SK-N-DZ (cell line): ENCODE measurements at places on chromosomes 3 and 15.

DNA sequence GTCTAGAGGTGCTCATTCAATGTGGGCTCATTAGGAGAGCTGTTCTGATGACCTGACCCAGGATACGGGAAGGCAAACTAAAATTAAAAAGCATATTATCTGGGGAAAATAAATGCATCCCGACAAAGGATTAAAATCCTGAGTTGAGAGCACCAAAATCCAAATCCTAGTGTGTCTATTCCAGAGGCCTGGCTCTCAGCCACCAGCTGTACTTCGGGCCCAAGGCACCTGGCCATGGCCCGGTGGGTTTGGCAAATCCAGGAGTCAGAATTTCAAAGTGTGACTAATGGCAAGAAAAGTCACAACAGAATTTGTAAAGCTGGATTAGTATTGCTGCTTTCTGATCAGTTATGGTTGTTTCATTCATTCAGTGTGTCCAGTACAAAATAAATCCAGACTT lies 2.6 kb upstream of the LYSMD4 start:
- no peak for DNase-seq

DNA sequence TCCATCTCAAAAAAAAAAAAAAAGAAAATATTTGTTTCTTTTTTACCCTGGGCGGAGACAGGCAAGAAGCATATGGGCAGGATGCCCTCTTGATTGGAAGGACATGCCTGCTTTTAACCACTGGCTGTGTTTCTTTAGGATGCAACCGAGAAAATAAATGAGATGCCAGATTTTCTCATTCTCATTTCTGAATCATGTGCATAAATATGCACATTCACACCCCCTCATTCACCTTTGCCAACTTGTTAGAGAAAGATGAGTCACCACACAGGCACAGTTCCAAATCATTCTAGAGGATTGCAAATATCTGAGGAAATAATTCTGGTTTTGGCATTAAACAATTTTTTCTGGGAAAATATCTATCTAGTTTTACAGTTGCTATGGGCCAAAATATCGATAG lies 3.3 kb downstream of the LIPH start:
- DNase-seq = no peak

DNA sequence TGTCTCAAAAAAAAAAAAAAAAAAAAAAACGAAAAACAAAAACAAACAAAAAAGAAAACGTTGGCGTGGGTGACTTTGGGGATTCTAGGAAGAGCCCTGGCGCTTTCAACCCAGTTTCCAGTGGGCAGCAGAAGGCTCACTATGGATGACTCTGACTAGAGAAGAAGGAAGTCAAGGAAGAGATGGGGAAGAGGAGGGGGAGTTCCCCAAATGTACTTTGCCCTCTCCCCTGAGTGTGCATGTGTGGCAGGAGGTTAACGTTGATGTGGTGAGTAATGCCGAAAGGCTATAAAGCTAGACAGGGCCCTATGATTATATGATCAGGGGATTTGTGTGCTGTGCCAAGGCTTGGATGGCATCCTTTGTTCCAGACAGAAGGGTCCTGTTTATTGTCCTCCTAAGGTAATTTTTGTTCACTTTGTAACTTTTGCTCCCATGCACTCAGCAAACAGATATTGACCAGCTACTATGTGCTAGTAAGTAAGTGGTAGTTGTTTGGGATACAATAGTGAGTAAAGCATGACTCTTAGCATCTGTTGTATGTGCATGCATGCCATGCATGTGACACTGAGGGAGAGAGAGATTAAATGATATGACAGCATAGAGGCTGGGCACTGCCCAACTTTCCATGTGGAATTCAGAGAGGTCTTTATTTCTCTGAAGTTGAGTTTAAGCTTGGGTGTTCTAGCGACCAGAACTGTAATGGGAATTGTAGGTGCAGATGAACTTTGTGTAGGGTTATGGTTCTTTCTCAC lies 750 bp upstream of the HHLA2 start:
- no peak for DNase-seq

GRCh38 chr3:8198605-8199004 lies 303.0 kb upstream of the LMCD1 start:
- DNase-seq = no peak

DNA sequence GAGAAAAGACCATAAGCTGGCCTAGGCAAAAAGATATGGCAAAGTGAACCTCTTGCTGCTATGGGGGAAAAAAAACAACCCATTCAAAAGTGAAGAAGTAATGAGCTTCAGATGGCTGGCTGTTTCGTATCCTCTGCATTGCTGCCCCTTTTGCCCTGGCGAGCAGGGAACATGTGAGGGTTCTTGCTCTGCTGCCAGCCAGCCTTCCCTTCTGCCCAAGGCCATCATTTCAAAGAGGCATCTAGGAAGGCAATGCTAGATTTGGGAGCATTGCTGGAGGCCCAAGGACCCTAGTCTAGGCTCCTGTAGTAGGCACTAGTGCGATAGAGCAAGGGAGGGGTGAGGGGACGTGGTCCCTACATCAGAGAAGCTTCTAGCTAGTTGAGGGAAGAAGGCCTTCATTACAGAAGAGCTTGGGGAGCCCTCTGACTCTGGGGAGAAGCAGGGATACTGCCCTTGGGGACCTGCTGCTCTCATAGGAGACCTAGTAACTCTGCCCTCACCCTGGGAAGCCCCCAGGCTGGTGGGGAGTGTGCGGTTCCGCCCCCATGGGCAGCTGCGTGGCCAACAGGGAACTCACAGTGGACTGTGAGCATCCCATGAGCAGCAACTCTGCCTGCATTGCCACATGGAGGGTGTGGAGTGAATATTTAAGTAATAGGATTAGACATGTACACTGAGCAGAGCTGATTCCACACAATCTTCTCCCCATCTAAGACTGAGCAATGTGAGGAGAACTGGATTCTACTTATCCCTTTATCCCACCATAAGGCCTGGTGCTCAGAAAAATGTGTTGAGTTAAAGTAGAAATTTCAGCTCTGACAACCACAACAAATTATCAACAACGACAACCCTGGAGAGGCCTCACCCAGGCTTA lies 21.3 kb downstream of the ITGA11 start:
- no peak for DNase-seq

GRCh38 chr15:70974004-70974832 lies 81.6 kb downstream of the LRRC49 start:
- DNase-seq = no peak

DNA sequence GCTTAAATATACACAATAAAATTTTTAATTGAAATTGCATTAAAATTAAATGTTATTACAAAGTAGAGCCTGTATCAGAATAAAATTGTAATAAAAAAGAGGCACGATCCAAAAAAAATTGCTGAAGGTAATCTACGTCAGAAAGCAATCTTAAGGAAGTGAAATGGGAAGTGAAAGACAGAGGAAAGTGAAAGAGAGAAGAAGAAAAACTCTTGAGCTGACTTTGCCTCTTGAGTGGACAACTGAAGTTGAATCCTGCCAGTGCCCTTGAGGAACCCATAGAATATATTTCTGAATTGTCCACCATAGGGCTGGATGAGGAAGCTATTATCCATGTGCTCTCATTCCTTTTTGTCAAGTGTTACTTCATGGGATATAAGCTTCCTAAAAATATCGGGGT lies 285.1 kb upstream of the STAC start:
- DNase-seq = no peak

DNA sequence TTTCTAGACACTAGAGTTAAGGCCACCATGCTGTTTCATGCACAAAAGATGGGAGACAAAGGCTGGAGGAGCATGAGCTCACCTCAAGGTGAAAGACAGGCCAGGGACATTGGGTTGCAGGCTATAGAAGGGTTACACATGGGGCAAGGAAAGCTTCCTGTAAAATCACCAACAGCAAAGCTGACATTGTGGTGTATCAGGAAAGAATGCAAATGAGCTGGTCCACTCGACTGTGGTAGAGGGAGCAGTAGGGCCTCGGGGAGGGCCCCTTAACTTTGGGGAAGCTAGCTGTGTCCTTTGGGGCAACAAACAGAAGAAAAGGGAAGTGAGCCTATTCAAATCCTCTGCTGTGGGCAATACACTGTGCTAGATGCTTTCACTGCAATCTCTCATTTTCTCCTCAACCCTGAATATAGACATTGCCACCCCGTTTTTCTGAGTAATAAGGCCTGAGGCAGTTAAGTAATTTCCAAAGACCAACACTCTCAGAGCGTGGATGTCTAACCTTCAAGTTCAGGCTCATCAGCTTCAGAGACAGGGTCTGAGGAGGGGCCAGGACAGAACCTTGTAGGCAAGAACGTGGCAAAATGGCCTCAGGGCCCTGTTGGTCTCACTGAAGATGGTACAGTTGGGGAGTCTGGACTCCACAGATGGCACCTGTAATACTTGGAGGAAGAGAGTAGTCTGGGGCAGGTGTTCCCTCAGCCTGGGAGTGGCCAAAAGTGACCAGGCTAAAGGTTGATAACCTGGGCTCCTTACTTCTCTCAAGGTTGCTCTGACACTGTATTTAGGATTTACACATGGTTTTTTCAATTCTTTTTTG lies 24.1 kb downstream of the CX3CR1 start:
- no peak for DNase-seq

GRCh38 chr3:183259087-183259486 lies 6.0 kb downstream of the B3GNT5 start:
- DNase-seq = no peak

GRCh38 chr3:190426806-190427507 lies 22.7 kb downstream of the TMEM207 start:
- no peak for DNase-seq

DNA sequence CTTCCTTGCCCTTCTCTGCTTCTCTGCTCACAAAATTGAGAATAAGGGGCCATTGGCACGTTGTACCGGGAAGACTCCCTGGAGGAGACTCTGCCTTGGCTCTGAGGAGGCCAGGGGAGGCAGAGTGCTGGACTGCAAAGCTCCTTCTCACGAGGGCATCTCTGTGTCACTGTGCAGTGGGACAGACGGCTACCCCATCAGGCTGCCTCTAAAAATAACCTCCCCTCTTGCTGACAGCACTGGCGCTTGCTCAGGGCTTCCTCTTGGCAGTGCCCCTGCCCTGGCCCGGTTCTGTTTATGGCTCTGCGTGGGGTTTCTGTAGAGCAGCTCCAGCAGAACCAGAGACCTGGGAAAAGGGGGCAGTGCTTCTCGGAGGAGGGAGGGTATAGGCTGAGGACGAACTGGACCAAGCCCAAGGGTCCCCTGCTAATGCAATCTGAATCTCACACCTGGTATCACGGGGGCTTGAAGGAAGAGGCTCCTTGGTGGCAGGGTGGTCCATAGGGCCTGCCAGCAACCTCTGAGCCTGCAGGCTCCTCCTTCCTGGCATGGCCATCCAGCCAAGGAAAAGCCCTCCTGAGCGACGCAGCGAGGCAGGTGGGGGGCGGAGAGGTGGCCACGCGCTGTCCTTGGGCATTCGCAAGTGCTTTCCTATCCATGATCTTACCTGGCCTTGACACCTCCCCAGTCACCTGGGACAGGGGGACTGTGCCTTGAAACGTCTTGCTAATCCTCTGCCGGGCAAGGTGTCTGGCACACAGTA lies 63.3 kb upstream of the TLE3 start:
- DNase-seq = no peak
